ENCODE measurements at places on chromosomes 3 and 15.

- DNase-seq = no peak
Observed at GRCh38 chr15:65583701-65584100, 27.2 kb downstream of the INTS14 start.

DNA sequence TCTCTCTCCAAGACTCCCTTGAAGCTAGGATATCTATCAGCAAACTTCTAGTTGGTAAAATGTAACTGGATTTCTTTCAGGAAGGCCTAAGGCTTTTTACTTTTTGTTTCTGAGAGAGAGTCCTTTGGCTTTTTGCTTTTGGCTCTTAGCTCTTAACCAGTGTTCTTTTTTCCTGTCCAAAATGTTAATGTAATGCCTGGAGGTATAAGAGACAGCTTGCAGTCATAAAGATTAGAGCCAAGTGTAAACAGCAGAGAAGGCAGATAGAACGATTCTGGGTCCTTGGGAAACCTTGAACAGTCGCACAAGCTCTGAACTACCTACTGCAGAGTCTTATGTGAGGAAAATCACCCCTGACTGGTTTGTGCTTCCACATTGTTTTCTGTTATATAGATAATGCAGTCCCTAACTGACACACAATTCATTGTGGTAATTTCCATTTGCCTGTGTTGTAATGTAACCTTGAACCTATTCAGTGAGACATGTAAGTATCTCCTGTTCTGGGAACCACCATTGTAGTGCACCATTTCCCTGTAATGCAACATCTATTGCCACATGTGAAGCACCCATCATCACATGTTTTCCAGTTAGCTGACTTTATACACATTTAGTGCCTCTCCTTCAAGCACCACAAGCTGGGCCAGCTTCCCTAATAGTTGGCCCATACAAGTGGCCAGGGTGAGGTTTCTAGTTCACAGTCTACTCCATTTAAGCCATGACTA is 1311.9 kb downstream of the ROBO1 start:
- no peak for DNase-seq

GRCh38 chr3:28577941-28578500 is 229.4 kb upstream of the AZI2 start:
- DNase-seq = no peak

DNA sequence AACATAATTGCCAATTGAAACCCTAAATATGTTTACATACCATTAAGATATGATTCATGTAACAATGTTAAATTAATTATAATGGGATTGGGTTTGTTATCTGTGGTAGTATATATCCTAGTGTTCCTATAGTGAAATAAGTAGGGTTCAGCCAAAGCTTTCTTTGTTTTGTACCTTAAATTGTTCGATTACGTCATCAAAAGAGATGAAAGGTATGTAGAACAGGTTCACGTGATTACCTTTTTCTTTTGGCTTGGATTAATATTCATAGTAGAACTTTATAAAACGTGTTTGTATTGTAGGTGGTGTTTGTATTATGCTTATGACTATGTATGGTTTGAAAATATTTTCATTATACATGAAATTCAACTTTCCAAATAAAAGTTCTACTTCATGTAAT is 212.4 kb downstream of the CHL1 start:
- DNase-seq = no peak

DNA sequence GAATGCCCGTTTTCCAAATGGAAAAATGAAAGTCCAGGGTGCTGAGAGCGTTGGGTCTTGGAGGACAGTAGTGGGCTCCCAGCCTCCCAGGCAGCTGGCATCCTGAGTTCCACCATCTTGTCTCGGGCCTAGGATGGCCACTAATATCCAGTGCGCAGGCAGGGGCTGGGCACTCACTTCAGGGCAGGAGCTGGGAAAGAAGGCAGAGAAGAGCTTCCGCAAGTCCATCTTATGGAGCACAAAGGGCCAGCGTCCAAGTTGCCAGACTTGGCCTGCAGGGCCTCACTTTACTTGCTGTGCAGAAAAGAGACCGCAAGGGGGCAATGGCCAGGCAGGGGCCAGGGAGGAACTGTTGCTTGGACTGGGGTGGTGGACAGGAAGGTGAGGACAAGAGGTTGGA is 46.1 kb downstream of the IQSEC1 start:
- no peak for DNase-seq

DNA sequence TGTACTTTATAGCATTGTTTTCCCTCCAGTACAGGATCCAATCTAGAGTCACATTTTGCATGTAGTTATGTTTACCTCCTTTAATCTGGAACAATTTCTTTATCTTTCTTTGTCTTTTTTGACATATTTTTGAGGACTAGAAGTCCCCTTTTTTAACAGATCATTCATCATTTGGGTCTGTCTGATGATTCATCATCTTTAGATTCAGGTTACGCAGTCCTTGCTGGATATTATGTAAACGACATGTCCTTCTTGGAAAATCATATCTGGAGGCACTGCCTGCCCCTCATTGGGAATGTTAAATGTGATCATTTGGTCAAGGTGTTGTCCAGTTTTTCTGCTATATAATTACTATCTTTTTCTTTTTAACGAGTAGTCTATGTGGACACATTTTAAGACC is 18.3 kb downstream of the TGM4 start:
- DNase-seq = no peak

- DNase-seq = no peak
Observed at GRCh38 chr3:185920184-185920583, 17.6 kb downstream of the TRA2B start.

- no peak for DNase-seq
Observed at GRCh38 chr3:2967871-2968270, 142.3 kb downstream of the IL5RA start.

GRCh38 chr3:151866711-151867410 is 6.6 kb upstream of the SUCNR1 start:
- DNase-seq = no peak

DNA sequence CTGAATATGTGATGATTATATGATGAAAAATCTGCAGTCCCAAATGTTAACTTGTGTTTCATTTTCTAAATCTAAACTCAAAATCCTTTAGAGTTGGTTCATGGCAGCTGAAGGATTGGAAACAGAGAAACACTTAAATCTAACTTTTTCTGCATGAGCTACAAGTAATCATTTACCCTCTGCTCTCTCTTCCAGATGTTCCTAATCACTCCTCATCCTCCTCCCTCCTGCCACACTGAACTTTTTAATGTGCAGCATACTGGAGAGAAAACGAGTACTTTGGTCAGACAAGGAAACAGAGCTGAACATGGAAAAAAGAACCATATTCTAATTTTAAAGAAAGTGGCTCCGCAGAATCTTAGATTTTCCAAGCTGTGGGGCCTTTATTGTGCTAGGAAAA is 321.2 kb upstream of the COL8A1 start:
- DNase-seq = no peak

GRCh38 chr3:56785499-56785898 is 16.2 kb downstream of the ARHGEF3 start:
- no peak for DNase-seq

DNA sequence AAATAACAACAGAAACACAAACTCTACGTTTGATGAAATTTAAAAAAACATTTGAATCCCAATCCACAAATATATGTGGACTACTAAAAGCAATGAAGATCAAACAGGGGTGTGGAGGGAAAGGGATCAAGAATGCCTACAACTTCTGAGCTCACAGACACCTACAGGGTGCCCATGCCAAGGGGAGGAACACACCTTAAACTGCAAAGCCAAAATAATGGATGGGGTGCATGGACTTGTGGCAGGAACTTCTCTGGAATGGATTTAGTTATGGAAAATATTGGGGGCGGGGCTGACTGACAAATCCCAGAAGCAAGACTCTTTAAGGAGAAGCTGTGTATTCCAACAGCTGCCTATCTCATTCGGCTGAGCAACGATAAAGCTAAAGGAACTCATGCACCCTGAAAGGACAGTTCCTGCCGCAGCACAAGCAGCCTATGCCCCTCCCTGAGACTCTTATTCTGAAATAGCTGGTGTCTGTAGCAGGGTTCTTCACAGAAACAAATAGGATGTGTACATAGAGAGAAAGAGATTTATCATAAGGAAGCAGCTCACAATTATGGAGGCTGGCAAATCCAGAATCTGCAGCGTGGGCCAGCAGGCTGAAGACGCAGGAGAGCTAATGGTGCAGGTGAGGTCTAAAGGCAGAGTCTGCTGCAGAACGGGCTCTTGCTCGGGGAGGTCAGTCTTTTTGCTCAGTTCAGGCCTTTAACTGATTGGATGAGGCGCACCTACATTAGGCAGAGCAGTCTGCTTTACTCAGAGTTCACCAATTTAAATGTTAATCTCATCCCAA is 24.5 kb upstream of the PLA2G4D start:
- DNase-seq = no peak

DNA sequence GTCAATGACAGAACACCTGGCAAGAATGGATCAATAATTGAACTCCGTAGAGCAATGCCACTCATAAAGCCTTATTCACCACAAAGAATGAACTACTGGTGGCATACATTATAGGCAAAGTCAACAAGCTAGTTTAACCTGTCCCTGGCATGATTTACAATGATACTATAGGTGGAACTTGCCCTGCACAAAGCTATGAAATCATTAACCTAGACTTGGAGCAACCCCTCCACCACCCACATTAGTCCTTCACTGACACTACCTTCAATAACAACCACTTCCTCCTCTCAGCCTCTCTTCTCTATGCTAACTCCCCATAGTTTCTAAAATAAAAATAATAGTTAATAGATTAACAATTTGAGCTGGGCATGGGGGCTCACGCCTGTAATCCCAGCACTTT is 54.4 kb downstream of the ACAP2 start:
- DNase-seq = no peak

DNA sequence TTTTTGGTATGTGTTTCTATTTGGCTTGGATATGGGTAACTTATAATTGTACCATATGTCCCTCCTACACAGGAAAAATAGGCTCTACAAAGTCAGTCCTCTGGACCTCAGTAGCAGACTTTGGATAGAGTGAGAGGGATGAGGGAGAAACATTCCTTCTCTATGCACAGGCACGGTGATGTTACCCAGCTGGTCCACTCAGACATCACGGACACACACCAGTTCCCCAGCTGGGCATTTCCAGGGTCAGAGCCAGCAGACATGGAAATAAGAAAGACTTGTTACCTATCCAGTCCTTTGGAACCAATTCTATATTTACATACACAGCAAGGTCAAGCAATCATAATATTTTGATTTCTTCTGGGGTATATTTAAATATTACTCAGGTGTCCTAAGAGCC is 433.1 kb upstream of the KCNMB2 start:
- no peak for DNase-seq

DNA sequence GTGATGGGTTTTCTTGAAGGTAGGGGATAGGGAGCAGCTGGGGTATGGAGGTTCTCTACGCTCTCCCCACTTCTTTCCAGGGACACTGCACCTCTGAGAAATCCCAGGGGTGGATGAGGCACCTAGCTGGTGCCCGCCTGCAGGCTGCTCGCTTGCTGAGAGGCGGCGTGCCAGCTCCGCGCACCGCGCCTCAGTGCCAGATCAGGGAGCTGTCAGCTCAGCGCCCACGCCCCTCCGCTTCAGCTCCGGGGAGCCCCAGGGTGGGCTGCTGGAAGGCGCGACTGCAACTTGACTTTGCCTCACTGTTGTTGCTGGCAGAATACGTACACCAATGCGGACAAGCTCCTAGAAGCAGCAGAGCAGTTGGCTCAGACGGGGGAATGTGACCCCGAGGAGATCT is 345.7 kb upstream of the UMPS start:
- DNase-seq = no peak

GRCh38 chr3:27521179-27521871 is 37.1 kb upstream of the SLC4A7 start:
- DNase-seq = no peak

- DNase-seq = no peak
Observed at GRCh38 chr3:13301286-13301987, 118.7 kb downstream of the NUP210 start.

DNA sequence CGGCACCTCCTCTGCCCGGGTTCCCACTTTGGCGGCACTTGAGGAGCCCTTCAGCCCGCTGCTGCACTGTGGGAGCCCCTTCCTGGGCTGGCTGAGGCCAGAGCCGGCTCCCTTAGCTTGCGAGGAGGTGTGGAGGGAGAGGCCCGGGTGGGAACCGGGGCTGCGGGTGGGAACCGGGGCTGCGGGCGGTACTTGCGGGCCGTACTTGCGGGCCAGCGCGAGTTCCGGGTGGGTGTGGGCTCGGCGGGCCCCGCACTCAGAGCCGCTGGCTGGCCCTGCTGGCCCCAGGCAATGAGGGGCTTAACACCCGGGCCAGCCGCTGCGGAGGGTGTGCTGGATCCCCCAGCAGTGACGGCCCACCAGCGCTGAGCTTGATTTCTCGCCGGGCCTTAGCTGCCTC is 14.4 kb upstream of the DAPK2 start:
- no peak for DNase-seq

DNA sequence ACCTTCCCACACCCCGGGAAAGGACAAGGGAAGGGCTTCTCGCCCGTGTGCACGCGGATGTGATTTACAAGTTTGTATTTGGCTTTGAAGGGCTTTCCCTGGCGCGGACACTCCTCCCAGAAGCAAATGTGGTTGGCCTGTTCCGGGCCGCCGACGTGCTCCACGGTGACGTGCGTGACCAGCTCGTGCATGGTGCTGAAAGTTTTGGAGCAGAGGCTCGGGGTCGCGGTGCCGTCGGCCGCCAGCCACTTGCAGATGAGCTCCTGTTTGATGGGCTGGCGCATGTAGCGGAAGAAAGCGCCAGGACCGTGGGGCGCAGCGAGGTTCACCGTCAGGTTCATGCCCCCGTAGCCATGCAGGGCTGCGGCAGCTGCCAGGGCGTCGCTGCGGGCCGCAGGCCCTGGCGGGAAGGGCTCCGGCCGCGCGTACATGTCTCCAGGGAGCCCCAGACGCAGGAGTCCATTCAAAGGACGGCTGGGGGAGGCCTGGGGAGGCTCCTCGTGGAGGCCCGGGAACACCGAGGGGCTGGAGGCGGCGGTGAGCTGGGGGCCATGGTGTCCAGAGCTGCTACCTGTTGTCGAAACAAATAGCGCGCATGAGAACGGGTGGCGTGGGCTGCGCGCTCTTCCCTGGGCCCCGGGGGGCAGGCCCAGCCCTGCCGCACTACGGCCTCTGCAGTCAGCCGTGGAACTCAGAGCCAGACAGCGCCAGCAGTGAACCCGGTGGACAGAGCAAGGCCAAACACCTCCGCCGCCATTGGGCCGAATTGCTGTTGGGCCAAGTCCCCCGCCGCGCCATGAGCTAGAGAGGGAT is 10.2 kb downstream of the ZIC4 start:
- DNase-seq = no peak

GRCh38 chr3:154250291-154250690 is 74.0 kb downstream of the DHX36 start:
- DNase-seq = no peak

GRCh38 chr3:66390013-66390412 is 110.8 kb downstream of the LRIG1 start:
- no peak for DNase-seq
